AML-193 (cell line): ENCODE measurements at places on chromosomes 13 and 19.
A peak's percentile ranks its signal among the peaks of the same experiment; 100 is the strongest.

DNA sequence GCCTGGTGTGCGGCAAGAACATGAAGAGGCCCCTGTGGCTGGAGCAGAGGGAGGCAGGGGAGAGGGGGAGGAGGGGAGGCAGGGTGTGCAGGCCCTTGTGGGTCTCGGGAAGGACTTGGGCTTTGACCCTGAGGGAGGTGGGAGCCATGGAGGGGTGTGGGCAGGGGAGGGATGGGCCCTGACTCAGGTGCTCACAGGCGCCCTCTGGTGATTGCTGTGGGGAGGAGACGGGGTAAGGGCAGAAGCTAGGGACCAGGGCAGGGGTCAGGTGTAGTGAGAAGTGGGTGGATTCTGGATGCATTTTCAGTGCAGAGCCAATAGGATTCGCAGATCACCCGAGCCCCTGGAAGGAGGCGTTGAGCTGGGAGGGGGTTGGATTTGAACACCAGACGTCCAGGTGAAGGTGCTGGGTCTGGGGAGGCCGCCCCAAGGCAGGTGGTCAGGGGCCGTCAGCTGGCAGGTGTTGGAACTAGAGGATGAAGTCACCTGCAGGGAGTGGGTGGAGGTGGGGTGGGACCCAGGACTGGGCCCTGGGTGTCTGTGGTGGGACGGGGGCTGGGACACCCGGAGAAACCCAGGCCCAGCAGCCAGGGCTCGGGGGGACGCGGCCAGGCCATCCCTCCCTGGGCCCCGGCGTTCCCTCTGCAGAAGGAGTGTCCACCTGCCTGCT, 185.4 kb downstream of the KDM4B start:
- DNase-seq = no peak

- DNase-seq = no peak
These were observed 2.2 kb downstream of the RPS11 start for GRCh38 chr19:49498475-49498874.

GRCh38 chr13:53160211-53160610, 131.6 kb downstream of the OLFM4 start:
- no peak for DNase-seq

DNA sequence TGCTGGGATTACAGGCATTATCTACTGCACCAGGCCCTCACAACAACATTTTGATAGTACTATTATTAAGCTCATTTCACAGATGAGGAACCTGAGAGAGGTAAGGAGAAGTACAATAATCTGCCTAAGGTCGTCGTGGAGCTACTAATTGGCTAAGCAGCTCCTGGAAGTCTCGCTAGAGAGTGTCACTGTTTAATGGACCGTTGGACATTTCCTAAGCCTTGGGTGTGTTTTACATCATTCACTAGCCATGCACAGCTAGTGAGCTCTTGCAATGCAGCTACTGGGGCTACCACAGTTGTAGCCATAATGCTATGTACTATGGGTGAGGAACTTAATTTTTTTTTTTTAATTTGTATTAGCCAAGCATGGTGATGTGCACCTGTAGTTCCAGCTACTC, 34.0 kb upstream of the OR1M1 start:
- DNase-seq = no peak

DNA sequence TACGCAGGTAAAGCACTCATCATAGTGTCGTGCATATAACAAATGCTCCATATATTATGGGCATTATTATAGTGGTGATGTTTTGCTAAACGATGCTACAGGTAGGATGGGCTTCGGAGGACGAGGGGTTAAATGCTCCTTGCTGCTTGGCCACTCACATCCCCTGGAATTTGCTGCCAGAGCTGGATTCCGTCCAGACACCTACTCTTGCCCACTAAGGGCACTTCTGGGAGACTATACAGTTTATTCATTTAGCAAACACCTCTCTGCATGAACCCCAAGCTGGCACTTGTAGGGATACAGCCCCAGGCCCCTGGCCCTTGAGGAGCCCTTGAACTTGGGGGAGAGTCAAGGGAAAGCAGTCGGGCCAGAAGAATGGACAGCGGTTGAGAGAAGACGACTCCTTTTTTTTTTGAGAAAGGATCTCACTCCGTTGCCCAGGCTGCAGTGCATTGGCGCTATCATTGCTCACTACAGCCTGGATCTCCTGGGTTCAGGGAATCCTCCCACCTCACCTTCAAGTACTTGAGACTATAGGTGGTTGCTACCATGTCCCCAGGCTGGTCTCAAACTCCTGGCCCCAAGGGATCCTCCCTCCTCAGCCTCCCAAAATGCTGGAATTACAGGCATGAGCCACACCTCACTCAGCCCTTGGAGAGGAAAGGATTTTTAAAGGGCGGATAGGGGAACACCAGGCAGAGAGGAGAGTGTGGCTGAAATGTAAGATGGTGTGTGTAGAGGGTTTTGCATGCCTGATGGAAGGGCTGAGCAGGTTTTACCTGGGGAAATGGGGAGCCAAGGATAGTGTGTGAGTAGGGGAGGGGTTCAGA, 1.1 kb upstream of the MRPL34 start:
- DNase-seq = no peak

DNA sequence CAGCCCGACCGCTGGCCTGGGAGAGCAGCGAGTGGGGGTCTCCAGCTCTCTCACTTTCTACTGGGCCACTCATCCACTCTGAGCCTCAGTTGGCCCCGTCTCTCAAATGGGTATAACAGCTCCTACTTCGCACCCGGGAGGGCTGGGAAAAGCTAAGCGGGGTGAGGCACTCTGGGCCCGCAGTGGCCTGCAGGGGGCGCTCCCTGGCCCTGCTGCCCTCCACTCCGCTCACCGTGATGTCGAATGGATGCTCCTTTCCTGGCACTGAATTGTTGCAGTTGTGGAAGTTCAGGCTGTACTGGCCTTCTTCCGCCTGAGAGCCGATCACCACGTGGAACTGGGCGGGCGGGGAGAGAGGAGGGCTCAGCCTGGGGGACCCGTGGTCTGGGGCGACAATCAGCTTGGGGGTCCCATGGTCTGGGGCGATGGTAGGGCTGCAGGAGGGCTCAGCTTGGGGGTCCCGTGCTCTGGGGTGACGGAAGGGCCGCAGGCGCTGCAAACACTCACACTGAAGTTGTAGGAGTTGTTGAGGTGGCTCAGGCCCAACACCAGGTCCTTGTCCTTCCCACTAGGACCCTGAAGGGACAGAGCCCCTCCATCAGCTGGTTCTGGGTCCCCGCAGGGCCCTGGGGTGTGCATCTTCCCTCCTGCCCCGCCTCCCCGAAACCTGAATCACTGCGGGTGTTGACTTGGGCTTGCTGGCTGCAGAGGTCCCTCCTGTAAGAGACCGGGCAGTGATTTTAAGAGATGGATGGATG, 3.9 kb downstream of the GPR108 start:
- no peak for DNase-seq

DNA sequence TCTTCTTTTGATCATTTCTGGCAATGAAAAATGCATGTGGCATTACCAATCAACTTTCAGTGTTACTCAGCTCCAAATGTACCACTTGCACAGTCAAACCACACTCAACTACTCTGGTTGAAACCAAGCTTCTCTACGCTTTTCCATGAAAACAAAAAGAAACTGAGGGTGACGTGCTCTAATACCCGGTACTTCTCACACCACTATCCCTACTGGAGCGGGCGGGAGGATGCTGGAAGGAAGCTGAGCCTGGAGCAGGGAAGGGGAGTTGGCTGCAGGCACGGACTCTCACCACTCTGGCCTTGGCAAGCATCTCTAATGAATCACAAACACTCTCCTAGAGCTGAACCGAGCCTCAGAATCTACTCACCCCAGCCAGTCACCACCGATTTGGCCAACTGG, 48.2 kb downstream of the STK24 start:
- no peak for DNase-seq

- no peak for DNase-seq
These were observed 117.2 kb downstream of the ZIC5 start for GRCh38 chr13:99854366-99854765.

DNA sequence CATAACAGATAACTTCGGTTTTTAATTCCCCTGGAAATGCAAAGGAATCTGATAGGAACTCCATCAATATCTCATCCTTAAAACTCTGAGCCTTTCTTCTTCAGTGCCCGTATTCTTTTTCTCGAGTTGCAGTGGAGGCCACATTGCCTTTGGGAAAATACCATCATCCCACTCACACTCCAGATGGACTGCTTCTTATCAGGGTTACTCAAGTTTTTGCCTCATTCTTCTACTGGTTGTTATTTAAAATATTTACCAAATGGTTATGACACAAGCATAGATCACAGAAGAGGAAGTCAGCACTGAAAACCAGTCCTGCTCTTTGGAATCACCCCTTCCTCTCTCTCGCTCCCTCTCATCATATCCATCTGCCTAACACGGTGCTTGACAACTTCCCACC, 1020.5 kb upstream of the SLC10A2 start:
- no peak for DNase-seq

- peak; percentile 48 for DNase-seq
These were observed 2.3 kb upstream of the C1QTNF9B start for GRCh38 chr13:23899555-23899954.

GRCh38 chr13:32600890-32601289, 14.6 kb downstream of the PDS5B start:
- DNase-seq = peak; percentile 28
